ENCODE measurements at places on chromosomes 7 and 10.

DNA sequence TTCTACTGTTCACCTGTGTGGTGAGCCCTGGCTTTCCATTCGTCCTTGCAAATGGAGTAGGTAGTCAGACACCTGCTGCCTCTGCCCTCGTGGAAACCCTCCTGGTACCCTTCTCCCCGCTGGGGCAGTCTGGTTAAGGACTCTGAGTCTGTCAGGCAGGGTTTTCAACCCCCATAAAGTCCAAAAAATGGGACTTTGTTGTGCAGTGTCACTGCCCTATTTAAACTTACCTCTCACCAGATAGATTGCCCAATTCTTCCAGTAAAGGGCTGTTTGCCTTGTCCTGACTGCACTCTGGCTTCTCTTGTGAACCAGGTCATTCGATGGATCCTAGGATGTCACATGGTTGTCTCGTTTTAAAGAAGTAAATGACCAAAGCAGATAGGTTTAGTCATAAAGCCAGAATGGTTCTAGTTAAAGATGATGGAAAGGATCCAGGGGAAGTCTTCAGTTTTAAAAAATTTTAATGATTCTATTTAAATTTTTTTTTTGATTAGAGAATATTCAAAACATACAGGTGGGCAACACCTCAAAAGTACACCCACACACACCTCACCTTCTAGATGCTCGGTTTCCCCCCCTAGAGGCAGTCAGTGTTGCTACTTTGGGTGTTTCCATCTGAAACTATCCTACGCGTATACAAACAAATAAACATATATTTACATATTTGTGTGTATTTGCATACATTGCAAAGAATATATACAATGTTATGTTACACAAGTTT lies 22.0 kb downstream of the TMEM176B start:
- no peak for DNase-seq

DNA sequence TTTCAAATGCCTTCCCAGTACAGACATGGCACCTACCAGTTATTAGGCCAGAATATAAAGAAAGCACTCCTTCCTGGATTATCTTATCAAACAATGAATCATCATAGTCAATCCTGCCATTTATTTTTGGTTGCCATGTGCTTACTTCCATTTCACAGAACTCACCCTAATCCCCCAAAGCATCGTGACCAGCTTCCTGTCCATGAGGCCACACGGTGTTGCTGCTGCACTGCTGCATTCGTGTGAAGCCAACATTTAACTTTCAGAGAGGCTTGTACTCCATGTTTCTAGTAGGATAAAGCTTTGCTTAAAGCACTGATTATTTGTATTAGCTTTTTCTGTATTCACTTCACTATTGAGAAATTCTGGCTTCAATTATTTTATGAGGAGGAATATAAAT lies 14.4 kb downstream of the COL28A1 start:
- no peak for DNase-seq

DNA sequence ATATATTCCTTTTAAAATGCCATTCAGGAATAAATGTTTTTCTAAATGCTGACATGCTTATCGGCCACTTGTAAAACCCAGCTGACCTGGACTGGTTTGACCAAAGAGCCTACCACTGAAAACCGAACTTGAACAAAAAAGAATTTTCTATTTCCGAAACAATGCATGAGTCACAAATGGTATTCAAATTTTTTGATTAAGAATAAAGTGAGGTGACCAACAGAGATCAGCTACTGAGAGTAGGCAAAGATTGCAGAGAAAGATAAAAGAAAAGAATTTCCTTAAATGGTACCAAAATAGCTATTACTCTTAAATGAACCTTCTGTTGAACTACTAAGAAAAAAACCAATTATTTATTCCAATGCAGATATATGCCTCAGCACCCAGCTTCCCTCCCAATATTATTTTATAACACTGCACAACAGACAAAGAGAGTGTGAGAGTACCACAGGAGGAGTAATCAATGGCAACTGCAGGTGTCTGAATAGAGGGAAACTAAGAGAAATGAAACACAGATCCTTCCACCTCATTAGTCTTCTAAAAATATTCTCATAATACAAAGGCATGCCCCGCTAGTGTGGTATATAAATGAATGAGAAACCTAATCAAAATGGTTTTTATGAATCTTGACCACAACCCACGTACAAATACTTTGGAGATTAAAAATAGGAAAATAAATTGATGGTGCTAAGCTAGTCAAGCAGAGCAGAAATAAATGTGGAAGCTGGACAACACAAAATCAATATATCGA lies 20.1 kb downstream of the OSBPL3 start:
- no peak for DNase-seq

GRCh38 chr7:130292682-130293257 lies at the start of gene CPA4:
CPA4 (plus strand) TSS chr7:130293161; CDS start chr7:130293181, 20 bp downstream.
- DNase-seq = no peak

GRCh38 chr10:14604181-14605142 lies 170.2 kb downstream of the FAM107B start:
- peak; percentile 33 for DNase-seq

DNA sequence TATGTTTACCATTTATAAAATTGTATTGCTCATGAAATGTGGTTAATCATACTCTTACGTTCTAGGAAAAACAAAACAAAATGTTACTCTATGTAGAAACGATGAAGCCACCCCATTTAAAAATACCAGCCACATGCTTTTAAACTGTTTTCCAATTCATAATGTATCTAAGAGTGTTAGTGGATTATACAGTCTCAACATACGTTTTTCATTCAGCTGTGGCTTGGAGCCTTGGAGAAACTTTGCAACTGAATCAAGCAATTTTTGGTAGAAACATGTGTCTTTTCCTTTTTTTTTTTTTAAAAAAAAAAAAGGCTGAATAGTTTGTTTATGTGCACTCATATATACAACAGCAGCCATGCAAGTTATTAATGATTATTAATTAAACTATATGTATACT lies 378.0 kb upstream of the SEMA3D start:
- DNase-seq = no peak

DNA sequence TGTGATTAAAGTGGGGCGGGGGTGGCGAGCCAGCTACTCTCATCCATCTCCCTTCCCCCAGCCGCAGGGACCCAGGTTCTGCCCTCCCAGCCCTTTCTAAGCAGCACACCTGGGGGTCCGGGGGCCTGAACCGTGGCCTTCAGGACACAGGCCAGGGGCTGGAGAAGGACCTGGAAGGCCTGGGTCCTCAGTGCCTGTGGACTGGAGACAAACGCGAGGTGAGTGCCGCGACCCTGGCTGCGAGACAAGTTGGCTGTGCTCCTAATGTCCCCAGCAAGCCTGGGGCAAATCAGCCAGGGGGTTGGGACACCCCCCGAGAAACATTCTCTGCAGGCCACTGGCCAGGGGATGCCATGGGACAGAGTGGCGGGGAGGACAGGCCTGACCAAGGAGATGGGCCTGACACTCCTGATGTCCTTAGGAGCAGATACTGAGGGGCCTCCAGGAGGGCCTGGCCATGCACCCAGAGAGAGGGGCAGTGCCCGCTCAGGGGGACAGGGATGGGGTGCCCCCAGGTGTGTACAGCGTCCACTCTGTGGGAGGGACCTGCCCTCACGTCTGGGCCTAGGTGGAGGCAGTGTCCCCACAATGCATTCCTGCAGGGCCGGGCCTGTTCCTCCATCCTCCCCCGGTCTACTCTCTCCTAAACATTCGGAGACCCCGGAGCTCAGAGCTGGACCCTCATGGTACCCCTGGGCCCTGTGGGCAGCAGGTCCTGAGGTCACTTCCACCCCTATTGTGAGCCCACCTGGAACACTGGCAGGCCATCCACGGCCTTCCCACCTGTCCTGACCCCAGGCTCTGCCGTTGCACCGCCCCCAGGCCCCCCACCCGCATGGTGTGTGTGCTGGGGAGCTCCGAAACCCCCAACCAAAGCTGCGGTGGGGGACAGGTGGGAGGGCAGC lies 13.1 kb downstream of the BRAT1 start:
- peak; percentile 6 for DNase-seq

- DNase-seq = no peak
These were observed 69.8 kb downstream of the DIP2C start for GRCh38 chr10:619710-620109.

DNA sequence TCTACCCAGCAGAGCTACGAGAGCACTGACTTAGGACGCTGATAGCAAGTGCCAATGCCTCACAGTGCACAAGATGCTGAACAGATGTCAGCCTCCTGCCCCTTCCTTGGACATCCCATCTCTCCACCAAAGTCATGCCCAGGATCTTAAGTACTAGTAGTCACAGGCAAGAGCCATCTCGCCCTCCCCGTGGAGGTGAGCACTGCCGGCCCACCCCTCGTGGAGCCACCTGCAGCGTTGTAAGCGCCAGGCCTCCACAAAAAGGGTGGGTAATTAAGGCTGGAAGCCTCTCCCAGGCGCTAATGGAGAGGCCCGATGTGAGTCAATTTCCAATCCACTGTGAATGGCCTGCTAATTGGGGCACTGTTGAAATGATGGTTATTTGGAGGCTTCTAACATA lies 156.2 kb downstream of the GRID1 start:
- no peak for DNase-seq

- no peak for DNase-seq
These were observed 161.5 kb upstream of the ZNF804B start for GRCh38 chr7:88597941-88598425.

- peak; percentile 26 for DNase-seq
These were observed 105.5 kb downstream of the MYOF start for GRCh38 chr10:93376372-93377293.

GRCh38 chr10:89138755-89139490 lies 68.2 kb downstream of the CH25H start:
- DNase-seq = no peak

DNA sequence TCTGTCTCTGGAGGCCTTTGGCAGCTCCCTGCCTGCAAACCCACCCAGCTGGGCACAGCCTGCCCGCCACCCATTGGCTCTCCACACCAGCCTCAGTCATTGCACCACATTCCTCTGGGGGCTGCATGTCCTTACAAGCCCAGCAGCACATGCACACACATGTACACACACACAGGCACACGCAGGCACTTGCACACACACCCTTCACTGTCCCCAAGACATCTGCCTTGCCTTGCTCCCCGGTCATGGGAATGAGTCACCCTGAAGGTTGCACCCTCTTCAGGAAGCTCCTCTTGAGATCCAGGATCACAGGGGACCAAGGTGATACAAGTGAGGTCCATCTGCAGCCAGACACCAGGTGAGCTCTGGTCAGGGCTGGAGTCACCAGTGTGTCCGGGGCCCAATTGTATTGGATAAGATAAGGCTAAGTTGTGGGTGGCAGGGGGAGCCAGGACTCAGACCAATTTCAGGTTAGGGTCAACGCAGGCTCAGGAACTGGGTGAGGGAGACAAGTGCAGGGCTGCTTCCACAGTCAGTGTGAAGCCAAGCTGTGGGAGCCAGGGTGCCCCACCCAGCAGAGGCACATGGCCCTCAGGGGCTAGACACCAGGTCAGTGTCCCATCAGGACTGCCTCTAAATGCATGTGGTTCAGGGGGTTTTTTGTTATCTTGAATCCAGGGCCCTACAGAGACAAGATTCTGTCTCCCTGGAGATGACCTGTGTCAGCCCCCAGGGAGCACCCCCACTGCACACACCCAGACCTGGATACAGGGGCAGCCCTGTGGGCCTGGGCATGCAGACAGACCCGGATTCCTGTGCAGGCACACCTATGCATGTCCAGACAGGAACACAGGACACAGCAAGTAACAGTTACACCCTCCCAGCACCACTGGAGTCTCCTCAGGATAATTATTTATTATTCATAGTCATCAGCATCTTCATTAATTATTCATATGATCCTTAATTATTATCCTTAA lies 33.8 kb downstream of the KCNH2 start:
- DNase-seq = no peak

- no peak for DNase-seq
These were observed 9.8 kb upstream of the AGK start for GRCh38 chr7:141541375-141541774.

- no peak for DNase-seq
These were observed 58.0 kb downstream of the CREB5 start for GRCh38 chr7:28470344-28470743.

DNA sequence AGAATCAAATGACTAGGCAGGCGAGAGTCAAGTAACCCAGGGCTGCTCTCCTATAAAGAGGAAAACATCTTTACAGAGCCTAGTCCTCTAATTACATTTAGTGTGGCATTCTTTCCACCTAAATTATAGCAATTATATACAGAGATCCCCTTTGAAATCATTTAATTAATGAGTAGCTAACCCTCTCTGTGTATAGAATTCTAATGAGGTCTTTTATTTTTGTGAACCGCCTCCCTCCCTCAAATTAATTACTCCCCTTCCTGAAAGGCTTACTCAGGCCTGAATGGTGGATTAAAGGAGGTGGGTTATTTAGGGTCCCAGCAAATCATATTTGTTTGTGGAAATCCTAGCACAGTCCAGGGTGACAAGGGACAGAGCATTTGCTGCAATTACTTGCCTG lies 551.8 kb downstream of the SORCS3 start:
- DNase-seq = no peak

GRCh38 chr7:137696988-137697387 lies 149.8 kb downstream of the DGKI start:
- no peak for DNase-seq

DNA sequence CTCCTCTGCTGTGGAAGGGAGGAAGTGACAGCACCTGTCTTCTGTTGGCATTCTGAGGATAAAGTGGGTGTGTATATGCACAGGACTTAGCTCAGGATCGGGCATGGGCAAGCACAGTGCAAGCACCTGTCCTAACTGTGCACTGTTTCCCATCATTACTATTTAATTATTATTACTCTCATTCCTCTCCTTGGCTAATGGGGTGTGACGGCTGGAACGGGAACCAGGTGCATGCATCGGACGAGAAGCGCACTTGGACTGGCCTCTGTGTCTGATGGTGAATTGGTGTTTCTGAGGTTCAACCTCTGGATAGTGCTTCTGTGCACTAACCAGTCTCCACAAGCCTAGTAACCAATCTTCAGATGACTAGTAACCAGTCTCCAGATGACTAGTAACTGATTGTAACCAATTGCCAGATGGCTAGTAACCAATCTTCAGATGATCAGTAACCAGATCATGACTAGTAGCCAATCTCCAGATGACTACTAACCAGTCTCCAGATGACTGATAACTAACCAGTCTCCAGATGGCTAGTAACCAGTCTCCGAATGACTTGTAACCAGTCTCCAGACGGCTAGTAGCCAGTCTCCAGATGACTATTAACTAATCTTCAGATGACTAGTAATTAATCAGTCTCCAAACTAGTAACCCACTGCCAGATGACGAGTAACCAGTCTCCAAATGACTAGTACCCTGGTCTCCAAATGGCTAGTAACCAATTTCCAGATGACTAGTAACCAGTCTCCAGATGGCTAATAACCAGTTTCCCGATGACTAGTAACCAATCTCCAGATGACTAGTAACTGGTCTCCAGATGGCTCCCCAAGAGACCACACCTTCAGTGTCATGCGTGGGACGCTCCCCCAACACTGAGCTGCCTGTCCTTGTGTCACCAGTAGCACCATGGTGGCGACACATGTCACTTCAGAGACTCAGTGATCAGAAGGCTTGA lies 85.8 kb downstream of the PAXIP1 start:
- DNase-seq = no peak

GRCh38 chr7:114789871-114790311 lies 132.0 kb upstream of the MDFIC start:
- no peak for DNase-seq

All from D721Med (cell line).